ENCODE measurements at places on chromosomes 4 and X.

DNA sequence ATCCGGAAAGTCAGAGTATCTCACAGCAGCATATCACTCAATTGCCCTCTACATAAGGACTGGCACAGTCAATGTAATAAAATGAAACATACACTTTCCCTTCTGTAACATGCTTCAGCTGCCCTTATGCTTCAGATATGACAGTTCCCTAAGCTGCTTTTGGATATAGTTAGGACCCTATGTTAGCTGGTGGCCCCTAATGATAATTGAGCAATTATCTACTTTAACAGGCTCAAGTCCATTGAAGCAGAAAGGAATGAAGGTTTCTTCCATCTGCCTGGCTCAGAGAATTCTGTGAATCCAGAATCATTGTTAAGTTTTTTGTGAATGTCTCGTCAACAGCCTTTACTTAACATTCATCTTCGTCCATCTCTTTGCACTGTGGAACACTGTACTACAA lies 951.2 kb upstream of the DIAPH2 start:
- DNase-seq, result no peak

DNA sequence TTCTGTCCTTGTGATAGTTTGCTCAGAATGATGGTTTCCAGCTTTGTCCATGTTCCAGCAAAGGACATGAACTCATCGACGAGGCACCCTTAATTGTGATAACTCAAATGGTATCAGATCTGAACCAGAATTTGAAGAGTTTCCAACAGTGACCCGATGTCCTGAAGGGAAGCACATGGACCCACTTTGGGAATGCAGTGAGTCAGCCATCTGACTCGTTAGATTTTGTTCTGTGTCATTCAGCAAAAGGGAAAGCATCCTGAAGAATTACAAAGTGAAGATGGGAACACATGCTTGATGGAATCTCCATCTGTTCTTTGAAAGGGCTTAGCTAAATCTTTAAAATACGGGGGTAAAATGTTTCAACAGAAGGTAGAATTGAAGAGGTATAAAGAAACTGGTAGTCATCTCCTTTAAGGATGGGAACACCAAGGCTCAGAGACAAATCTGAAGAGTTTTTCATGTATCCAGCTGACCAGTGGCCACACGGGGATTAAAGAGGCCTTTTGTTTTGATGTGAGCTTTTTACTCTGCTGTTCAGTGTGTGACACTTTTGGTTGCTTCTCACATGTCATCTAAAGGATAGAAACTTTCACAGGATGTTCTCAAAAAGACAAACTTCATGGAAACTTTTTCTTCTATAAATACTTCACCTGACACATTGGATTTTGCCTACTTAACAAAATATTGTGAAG lies 393.8 kb downstream of the INPP4B start:
- DNase-seq, result no peak

DNA sequence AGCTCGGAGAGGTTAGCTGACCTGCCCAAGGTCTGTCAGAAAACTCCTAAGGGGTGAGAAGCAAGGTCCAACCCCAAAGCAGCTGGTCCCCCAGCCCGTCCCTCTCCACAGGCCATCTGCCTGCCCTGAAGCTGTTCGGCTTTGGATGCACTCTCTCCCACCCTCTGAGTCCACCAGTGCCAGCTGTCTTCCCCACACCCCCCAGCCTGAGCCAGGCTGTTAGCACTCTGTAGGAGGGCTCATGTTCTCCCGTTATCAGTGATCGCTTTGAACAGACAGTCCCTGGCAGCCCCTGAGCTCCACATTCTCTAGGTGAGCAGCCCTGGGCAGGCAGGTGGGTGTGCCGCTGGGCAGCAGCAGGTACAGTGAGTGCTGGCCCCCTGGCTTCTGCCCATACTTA lies 16.0 kb downstream of the ZNF185 start:
- DNase-seq, result no peak

GRCh38 chrX:150548251-150548650 lies 20.2 kb upstream of the MTM1 start:
- no peak for DNase-seq

- DNase-seq, result no peak
Measured at GRCh38 chr4:185837415-185838103, 25.6 kb upstream of the SORBS2 start.

- DNase-seq, result no peak
Measured at GRCh38 chr4:16659079-16659478, 239.4 kb downstream of the LDB2 start.

GRCh38 chrX:119738742-119739141 lies 19.6 kb upstream of the SOWAHD start:
- no peak for DNase-seq

GRCh38 chr4:57159866-57160265 lies 49.7 kb upstream of the IGFBP7 start:
- no peak for DNase-seq

DNA sequence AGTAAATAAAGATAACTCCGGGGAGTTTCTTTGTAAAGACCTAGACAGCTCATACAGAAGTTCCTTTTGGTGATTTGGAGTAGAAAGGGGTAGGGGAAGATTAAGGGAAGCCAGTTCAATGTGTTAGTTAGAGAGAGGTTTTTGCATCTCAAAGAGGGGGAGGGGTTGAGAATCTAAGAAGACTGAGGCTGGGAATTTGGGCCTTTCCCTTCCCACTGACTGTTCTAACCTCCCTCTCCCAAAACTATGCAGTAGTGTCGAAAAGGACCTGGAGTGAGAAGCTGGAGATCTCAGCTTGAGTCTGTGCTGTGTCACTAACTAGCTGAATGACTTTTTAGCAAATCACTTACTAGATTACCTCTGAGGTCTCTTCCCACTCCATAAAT lies 55.7 kb upstream of the CCDC160 start:
- no peak for DNase-seq

- no peak for DNase-seq
Measured at GRCh38 chrX:48591255-48591791, 6.0 kb upstream of the WDR13 start.

GRCh38 chr4:177901786-177902185 lies 459.5 kb upstream of the AGA start:
- DNase-seq, result no peak

GRCh38 chr4:155566354-155566753 lies 100.3 kb upstream of the GUCY1A1 start:
- DNase-seq, result no peak

DNA sequence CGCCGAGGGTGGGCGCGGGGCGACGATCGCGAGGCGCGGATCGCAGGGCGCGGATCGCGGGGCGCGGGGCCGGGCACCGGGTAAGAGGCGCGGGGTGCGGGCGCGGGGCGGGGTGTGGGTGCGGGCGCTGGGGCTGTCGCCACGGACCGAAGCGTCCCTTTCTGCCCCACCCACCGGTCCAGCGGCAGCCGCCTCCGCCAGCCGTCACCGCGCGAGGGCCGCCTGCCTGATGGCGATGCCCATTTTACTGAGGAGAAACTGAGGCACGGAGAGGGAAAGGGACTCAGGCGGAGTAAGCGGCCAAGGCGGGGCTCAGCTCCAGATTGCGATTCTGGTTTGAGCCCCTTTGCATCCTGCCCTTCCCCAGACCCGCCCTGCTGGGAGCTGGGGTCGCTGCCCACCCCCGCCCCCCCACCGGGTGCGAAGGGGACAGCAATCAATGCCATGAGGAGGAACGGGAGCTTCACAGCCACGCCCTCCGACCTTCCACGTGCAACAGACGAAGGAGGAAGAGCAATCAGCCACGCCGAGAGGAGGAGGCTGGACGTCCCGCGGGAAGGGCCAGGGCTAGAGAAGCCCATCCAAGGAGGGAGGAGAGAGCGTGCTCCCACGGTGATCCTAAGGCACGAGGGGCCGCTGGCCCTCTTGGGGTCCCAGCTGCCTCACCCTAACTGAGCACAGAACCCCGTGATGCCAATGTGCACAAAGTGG lies 10.9 kb upstream of the MAN2B2 start:
- DNase-seq, result no peak

DNA sequence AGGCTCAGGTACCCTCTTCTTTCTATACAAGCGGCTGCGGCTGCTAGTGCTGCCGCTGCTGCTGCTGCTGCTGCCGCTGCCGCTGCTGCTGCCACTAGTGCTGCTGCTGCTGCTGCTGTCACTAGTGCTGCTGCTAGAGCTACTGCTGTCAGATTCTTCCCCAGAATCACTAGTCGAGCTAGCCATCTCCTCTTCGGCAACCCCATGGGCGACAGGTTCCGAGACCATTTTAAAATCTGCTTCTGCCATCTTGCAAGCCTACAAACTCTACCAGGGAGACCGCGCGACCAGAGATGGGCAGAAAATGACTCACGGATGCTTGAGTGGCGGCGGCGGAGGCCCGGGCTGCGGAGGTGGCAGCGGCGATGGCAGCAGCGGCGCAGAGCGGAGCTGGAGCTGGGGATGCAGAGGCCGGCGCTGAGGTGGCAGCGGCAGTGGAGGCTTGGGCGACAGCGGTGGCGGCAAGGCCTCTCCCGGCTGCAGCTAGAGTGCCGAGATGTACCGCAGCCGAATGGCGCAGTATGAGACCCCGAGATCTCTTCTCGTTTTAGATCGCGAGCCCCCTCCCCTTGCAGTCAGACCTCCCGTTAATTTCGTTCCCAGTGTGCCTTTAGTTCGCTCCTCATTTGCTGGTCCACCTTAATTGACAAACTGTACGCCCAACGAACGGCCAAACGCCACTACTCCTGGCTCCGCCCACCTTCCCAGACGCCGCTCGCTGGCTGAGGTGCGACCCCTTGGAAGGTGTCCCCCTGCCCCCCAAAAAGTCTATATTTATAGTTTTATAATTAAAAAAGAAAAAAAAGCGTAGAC lies at the start of gene NAP1L3:
NAP1L3 (minus strand) TSS at position 523 of the 813 bp plus-strand sequence; CDS start at position 249, 274 bp downstream.
- peak; percentile 62 for DNase-seq

- no peak for DNase-seq
Measured at GRCh38 chr4:44147571-44148075, 301.0 kb downstream of the KCTD8 start.

GRCh38 chrX:154303476-154303875 lies 7.9 kb downstream of the TKTL1 start:
- no peak for DNase-seq

DNA sequence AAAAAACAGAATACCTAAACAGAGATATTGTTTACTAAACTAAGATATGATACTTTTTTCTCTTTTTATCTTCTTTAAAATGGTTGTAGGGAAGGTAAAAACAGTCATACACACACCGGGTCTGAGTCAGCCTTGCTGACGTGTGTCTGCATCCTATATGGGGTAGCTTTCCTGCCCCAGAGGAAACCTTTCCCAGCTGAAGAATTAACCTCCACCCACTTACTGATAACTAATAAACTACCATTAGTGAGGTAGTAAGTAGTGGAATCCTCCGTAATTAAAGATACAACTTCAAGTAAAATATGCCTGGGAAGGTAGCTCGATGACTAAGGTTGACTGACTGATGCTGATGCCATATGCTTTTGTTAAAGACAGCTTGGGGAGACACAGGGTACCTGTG lies 312.2 kb downstream of the DCTD start:
- DNase-seq, result no peak

DNA sequence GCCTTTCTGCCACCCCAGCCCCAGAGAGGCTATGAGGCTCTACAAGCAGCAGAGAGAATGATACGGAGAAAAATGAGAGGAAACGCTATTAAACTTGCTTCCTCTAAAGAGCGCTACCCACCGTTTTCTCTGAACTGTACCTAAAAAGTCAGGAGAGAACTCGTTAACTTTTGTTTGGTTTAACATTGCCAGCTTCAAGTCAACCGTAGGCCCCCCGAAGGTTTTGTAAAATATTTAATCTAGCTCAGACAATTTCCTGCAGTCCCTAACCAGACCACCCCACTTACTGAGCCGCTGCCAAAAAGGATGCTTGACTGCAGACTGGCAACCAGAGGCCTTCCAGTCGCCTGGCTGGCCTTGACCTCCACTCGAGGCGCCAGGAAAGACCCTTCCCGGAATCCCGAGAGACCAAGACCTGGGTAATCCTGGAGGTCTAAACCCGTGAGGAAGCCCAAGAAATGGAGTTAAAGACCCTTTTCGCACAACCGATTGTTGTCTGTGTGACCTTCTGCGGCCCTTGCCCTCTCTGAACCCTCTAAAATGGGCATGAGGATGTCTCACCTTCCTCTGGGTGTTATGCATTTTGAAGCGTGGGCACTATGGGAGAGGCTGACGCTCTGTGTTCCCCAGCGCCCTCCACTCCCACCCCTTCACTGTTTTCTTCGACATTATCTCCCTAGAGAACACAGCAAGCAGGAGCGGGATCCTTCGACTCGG lies 86.3 kb downstream of the BCOR start:
- DNase-seq, result no peak

DNA sequence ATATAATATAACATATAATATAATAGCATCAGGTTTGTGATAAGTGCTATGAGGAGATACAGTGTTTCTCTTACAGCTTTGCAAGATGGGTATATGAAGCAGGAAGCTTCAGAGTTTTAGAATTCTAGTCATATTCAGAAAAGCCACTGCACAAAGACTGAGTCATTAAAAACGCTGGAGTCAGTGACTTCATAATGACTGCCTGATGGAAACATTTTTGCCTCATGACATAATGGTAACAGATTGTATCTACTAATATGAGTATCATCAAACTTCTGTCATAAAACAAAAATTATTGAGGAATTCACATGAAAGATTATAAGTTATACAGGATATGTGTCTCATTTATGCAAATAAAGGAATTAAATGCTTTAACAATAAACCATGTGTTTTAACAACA lies 46.8 kb downstream of the EPHA5 start:
- DNase-seq, result no peak

DNA sequence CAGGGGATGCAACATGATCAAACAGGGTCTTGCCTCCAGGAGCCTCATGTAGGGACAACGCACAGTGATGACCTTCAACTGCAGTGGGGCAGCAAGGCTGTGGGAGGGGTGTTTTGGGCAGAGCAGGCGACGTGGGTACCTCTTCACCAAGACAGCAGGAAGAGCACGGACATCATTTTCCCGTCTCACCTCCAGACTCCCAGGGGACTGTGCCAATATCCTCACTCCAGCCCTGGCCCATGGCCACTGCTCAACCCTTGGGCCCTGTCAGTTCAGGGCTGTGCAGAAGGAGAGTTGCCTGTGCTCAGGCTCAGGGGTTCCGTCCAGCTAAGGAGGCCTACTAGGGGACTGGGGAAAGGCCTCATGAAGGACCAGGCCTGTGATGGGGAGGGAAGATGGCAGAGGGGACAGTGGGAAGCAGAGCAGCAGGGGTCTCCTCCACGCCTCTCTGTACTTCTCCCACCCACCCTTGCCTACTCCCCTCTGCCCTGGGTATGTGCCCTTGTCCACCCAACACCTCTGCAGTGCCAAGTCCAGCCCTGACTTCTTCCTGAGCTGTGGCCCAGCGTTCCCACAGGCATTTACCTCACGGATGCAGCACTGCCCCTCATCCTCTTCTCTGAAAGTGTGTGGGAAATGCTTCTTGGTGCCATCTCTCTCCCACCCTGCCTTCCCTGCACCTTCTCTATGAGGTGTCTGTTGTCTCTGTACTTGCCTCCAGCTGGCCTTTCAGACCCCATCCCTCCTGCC lies 1.4 kb downstream of the IL9R start:
- DNase-seq, result no peak

GRCh38 chr4:100257567-100257966 lies 67.3 kb upstream of the DDIT4L start:
- no peak for DNase-seq

DNA sequence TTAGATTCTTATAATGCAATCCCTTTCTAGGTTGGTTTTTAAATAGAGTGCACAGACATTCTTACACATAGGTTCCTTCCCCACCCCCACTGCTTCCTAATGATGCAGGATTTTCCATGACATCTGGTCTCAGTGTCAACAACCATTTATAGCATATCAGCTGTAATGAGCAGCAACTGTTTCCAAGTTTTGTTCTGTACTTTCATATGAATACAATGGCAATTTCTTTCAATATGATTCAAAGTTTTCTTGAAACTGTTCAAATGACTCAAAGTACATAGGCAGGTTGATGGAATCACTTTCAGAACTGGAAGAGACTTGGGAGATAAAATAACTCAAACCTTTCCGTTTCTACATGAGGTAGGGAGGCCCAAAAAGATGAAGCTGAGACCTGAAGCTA lies 220.7 kb downstream of the CAMK2D start:
- peak; percentile 20 for DNase-seq
